ENCODE measurements at places on chromosomes 12 and 14.

GRCh38 chr14:30291216-30291615, 267.7 kb upstream of the G2E3 start:
- ATAC-seq = no peak

GRCh38 chr12:75814851-75815754, 216.5 kb downstream of the PHLDA1 start:
- ATAC-seq = peak; percentile 69

- ATAC-seq = no peak
Measured at GRCh38 chr14:101791919-101792572, 30.5 kb downstream of the PPP2R5C start.

GRCh38 chr14:29169408-29169807, 402.8 kb downstream of the FOXG1 start:
- peak; percentile 24 for ATAC-seq

DNA sequence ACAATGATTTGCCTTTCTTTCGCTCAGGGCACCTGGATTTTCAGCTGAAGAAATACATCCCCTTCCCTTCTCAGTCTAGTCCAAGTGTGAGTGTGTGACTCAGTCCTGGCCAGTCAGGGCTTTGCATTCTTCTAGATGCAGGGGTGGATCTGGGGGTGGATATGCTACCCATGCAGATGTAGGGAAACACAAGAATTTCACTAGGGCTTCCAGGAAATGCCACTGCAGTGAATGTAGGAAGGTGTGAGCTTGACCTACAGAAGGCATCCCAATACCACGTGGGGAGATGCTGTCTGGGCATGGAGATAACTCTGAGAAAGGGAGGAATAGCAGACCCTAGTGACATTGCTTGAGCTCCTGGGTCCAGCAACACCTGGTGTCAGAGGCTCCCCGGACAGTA, 404.2 kb downstream of the GLT1D1 start:
- ATAC-seq = no peak

DNA sequence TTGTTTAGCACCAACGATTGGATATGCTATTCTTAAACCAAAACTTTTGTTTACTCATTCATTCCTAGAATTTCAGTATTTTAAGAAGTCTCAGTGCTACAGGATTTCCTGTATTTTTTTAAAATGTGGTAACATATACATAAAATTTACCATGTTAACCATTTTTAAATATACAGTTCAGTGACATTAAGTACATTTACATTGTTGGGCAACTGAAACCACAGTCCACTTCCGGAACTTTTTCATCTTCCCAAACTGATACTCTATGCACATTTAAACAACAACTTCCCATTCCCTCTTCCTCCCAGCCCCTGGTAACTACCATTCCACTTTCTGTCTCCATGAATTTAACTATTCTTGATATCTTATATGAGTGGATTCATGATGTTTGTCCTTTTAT, 30.3 kb downstream of the PDE3A start:
- ATAC-seq = no peak

DNA sequence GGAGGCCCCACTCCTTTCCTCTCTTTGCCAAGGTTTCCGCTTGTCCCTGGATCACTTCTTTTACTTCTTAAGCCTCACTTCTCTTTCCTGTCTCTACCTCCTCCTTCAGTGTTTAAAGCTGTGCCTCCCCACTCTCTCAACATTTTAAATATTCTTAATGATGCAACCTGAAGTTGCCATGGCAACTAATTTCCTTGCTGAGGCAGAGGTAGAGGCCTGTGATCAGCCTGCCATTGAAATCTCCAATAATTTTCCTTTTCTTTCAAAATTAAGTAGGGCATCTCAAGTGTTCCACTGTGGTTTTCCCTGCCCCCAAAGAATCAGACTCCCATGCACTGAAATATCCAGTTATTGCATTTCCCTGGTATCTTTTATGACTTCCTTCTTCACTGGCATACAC, 108.6 kb upstream of the VRK1 start:
- ATAC-seq = no peak

GRCh38 chr14:89137526-89138163, 279.4 kb downstream of the FOXN3 start:
- ATAC-seq = no peak

- no peak for ATAC-seq
Measured at GRCh38 chr12:126811391-126811790, 1455.6 kb upstream of the TMEM132C start.

DNA sequence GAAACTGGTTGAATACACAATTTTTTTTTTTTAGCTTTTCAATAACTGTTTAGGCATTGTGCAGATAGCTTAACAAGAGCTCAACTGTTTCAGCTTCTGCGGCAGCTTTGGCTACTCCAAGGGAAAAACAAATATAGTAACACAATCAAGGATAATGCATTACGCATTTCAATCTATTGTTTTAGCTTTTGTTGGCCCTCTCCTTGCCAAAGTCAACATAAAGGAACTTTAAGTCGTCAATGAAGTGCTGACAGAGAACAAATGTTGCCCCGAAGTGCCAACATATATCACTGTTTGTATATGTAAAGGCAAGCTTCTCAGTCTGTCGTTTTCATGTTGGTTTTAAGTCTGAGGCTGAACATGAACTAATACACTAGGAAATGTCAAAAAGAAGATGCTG, 1087.4 kb upstream of the FLRT2 start:
- ATAC-seq = no peak

GRCh38 chr12:56337753-56338251, 882 bp upstream of the IL23A start:
- ATAC-seq = no peak

DNA sequence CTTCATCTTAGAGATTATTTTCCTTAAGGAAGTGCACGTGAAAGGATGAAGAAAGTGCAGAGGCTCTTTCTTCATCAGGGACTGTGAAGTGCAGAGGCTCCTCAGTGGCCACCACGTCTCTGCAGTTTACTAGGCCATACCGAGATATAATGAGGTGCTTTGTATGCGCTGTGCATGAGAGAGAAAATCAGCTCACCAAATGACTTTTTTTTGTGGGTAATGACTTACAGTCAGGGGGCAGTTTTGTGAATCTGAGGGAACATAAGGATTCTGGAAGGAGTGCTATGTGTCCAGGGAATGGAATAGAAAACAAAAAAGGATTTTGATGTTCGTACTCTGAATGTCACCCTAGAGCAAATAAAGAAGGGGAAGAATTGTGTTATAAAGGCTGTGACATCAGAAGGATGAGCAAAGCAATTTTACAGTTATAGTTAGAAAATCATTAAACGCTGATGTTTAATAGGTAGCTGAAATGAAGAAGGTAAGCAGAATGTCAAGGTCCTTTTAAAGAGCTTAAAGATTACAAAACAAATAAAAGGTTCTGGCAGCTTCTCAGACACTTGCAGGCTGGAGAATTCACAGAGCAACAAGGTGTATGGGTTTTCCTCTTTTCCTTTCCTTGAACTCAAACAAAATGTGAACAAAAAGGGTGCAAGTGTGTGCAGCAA, 247.5 kb upstream of the NOVA1 start:
- no peak for ATAC-seq

- ATAC-seq = no peak
Measured at GRCh38 chr12:41264281-41264680, 76.2 kb downstream of the PDZRN4 start.

GRCh38 chr12:112573141-112573540, 154.4 kb downstream of the PTPN11 start:
- no peak for ATAC-seq

- ATAC-seq = no peak
Measured at GRCh38 chr14:102616799-102617198, 24.4 kb downstream of the RCOR1 start.

- no peak for ATAC-seq
Measured at GRCh38 chr12:109460538-109460937, 16.6 kb downstream of the KCTD10 start.

DNA sequence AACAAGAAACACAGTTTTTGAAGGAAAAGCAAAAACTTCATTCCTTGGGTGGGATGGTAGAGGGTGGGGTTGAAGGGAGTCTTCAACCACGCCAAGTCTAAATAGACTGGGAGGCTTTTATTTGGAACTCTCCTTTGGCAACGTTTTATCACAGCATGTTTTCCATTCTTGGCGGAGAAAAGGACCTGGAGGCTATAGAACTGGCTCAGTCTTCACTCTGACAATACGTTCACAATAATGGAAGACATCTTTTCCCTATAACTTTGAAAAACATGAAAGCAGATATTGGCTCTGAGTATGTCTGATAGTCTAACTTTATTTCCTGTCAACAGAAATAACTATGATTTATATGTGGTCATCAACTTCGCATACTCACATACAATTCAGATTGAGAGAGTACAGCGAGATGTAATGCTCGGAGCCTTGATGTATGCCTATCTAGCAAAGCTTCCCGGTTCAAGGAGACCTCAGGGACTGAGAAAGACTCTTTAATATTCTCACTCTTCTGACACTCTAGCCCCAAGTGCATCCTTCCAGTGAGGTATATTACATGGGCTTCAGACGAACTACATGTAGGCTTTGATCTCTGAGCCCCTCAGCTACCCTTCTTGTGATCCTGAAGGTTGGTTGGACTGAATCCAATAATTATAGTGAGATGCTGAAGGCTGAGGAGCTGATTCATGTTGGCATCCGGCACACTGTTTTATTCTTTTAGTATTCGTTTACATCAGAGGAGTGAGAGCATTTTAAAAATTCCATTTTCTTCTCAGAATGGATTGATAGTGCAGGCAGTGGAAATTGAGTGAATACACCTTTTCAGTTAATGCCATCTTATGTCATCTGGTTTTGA, 14.0 kb downstream of the TMEM30B start:
- no peak for ATAC-seq

GRCh38 chr14:32028599-32028998, 48.5 kb upstream of the ARHGAP5 start:
- ATAC-seq = peak; percentile 74

GRCh38 chr12:66041651-66042363, 88.7 kb downstream of the LLPH start:
- no peak for ATAC-seq

DNA sequence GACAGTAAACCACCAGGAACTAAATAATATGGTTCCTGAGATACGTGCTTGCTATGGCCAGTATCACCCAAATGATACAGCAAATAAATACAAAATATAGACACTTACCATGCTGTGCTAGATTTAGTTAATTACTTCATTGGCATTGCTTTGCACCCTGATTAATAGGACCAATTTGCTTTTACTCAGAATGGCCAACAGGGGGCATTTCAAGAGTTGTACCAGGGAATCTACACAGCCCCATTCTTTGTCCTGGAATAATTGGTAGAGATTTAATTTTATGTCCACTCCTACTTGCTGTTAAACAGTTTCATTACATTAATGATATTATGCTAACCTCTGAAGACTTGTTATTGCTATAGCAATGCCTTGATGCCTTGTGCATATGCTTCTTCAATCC, 280.8 kb downstream of the RERGL start:
- ATAC-seq = no peak

- ATAC-seq = no peak
Measured at GRCh38 chr12:109606320-109607028, 32.9 kb downstream of the MVK start.

GRCh38 chr12:96274331-96274730, 80.2 kb downstream of the ELK3 start:
- peak; percentile 53 for ATAC-seq

- no peak for ATAC-seq
Measured at GRCh38 chr12:42705863-42706262, 116.3 kb upstream of the PRICKLE1 start.

- ATAC-seq = no peak
Measured at GRCh38 chr12:14313379-14314138, 51.9 kb upstream of the ATF7IP start.

DNA sequence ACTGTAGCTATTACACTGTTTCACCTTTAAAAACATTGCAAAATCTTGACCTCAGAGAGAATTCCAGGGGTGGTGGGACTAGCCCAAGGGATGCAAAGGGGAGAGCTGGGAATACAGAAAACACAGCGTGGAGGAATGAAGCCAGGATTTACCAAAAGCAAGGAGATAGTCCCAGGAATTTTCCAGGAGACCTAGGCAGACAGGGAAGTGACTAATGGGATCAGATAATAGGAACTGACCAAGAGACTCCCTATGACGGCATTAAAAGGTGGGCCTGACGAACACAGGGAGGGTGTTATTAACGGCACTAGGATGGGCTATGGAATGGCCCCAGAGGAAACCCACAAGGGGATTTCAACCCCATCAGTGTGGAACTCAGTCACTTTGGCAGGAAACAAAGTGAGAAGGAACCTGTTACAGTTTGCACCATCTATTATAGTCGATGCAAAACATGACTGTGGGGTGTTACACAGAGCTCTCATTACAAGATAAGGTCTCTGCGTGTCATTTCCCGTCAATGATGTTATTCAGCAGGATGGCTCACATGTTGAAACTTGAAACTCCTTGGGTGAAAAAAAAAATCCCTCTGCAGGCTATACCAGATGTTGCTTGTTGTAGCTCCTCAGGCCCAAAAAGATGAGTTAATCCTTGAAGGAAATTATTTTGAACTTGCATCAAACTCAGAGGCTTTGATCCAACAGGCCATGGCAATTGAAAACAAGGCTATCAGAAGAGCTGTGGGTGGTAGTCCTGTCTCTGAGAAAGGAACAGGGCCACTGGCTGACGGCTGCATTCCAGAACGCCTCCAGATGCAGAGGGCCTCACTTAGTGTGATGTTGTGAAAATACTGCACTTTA, 58.7 kb downstream of the DRAM1 start:
- peak; percentile 87 for ATAC-seq

GRCh38 chr14:99945732-99946651, 119.2 kb upstream of the EVL start:
- ATAC-seq = peak; percentile 37

GRCh38 chr12:131445795-131446194, 265.1 kb upstream of the SFSWAP start:
- ATAC-seq = no peak

DNA sequence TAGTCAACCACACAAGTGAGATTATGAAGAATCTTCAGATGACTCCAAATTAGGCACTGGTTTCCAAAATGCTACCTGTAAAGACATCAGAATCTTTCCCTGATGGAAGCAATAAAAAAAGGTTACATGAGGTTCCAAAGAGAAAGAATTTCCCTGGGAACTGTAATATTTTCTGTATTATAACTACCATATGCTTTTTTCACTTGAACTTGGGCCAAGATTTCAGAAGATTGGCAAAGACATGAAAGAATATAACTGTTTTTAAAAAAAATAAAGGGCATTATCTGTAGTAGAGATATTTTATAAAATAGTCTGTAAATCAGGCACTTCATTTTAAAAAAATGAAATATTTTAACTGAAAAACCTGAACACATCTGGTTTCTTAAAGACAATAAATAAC, 12.9 kb downstream of the HECTD1 start:
- no peak for ATAC-seq

DNA sequence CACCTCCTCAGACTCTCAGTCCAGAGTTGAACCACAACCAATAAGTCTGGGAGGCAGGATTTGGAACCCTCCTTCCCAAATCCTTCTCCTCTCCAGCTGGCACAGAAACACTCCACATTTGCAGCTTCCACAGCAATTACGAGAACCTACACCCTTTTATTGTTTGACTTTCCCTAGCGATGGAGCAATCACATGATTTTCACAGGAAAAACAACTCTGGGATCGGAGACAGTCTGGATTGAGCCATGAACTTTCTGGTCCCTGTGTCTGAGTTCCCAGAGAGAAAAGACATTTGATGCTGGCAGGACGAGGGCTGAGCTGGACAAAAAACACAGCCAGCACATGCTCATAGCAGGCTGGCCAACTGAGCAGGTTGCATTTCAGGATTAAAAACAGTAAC, 49.0 kb upstream of the STON2 start:
- no peak for ATAC-seq

GRCh38 chr14:49907186-49907585, 14.3 kb downstream of the ARF6 start:
- no peak for ATAC-seq

All from stimulated activated memory B cell treated with anti-CD40 and anti-IgM and Interleukin-4, amounts not matched to agents 10 μg/mL and 1 μg/mL and 100 μg/mL, for 72 hours (primary cell).